Activated T-cell treated with anti-CD3 and anti-CD28 coated beads, Interleukin-2, amount 50 U/mL, for 1 hour (primary cell): ENCODE measurements at places on chromosomes 7 and 10.

- no peak for DNase-seq
Measured at GRCh38 chr7:87028636-87029035, 30.8 kb downstream of the ELAPOR2 start.

DNA sequence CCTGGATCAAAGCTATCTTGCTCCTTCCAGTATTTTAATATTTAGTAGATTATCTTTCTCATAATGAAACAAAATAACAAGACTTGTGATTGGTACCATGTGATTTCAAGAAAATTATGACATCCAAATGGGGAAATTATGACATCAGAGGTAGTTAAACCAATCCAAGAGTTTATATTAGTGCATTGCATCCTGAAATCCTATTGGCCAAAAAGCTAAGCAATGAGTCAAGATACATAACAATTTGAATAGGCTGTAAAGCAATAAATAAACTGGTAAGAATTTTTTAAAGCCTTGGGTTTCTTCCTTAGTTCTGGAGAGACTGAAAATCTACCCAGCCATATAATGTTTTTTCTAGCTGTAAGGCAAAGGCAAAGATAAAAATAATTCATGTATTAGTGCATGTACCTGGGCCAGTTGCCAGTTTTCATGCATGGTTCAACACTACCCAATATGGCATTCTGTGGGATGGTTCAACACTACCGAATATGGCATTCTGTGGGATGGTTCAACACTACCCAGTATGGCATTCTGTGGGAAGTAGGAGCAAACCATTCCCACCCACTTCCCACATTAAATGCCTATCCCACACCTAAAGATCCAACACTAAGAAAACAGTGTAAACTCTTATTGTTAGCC is at the start of gene RNF148:
TSS of gene RNF148 (minus strand) at position 51 of the 639 bp plus-strand sequence. CDS start 172 bp downstream, outside the sequence.
- DNase-seq = no peak

GRCh38 chr10:129090618-129091366 is 376.2 kb upstream of the MGMT start:
- DNase-seq = no peak

DNA sequence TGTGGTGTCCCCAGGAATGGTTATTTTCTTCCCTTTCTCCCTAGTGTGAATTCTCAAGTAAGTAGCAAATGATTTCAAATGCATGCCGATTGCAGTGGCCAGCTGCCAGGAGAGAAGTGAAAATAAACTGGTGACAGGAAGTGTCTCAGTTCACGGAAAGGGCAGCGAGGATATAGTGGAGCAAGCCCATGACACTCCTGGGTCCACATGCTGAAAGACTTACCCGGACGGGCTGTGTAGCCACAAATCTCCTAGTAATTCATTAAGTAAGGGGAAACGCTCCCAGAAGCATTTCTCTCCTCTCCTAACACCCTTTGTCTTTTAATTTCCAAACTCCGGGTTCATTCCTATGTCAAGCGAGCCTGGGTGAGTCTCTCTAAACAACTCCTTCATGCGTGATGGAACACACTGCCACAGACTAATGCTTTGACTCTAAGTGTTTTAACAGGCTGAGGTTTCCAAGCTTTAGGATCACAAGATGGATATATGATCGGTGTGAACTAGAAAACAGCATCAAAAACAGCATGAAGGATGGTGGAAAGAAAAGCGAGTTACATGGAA is 125.6 kb downstream of the CYP26A1 start:
- no peak for DNase-seq

GRCh38 chr7:64618785-64619456 is 47.0 kb upstream of the ZNF107 start:
- no peak for DNase-seq

DNA sequence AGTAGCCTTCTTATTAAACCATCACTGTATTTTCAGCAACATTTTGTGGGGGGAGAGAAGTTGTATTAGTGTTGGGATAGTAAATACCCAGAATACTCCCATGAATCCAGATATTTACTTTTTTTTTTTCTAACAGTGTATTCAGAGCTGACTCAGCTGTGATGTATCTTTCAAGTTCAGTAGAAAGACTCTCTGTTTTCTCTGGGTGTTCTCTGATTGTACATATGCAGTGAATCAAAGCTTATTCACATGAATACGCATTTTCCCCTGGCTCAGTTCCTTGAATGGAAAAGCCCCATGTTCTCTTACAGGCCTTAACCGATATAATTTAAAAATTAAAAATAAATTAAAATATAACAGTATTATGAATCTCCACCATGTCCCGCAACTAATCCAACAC is 1.3 kb downstream of the TFPI2 start:
- no peak for DNase-seq

DNA sequence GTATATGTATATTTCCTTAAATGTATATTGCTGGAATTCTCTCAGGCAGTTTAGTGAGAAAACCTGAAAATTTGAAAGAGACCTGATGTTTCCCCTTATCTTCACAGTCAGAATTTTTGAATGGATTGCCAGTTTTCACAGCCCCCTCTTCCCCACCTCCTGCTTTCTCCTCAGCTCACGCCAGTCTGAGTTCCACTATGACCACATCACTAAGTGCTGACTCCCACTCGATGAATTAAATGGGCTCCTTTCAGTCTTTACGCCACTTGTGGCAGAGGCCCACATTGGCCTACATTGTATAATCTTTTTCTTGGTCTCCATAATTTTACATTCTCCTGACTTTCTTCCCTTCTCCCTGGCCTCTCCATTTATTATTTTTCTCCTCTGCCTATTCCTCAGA is 3.1 kb upstream of the CLEC5A start:
- no peak for DNase-seq

GRCh38 chr7:130884437-130885417 is 150.7 kb upstream of the KLF14 start:
- no peak for DNase-seq

- no peak for DNase-seq
Measured at GRCh38 chr10:33414841-33415240, 80.4 kb upstream of the NRP1 start.

DNA sequence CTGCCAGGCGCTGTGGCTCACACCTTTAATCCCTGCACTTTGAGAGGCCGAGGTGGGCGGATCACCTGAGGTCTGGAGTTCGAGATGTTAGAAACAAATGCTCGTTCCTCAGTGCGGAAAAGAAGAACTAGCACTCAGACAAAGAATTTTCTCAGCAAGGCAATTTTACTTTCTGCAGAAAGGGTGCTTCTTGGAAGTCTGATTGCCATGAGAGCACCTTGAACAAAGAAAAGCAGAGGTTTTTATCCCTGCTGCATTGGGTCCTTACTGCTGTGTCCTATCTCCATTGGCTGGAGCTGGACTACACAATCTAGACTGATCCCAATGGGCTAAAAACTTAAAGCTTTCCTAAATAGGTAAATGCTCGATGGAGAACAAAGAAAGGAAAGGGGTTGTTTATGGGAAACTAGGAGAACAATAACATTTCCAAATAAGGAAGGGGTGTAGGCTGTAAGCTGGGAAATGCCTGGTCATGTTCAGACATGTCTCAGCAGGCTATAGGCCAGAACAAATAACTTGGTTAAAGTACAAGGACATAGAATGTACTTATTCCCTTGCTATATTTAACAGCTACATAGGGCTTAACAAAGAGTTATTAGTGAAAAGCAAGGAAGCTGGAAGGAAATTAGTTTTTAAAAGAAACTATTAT is 26.1 kb upstream of the ACTR3B start:
- DNase-seq = no peak

GRCh38 chr10:33550811-33551210 is 216.3 kb upstream of the NRP1 start:
- DNase-seq = no peak

- DNase-seq = no peak
Measured at GRCh38 chr7:2040893-2041270, 191.9 kb downstream of the MAD1L1 start.

- no peak for DNase-seq
Measured at GRCh38 chr7:95205665-95206225, 118.6 kb downstream of the PON1 start.

GRCh38 chr10:604716-605631 is 84.5 kb downstream of the DIP2C start:
- DNase-seq = no peak

- DNase-seq = no peak
Measured at GRCh38 chr7:145398758-145399157, 562.9 kb upstream of the TPK1 start.

DNA sequence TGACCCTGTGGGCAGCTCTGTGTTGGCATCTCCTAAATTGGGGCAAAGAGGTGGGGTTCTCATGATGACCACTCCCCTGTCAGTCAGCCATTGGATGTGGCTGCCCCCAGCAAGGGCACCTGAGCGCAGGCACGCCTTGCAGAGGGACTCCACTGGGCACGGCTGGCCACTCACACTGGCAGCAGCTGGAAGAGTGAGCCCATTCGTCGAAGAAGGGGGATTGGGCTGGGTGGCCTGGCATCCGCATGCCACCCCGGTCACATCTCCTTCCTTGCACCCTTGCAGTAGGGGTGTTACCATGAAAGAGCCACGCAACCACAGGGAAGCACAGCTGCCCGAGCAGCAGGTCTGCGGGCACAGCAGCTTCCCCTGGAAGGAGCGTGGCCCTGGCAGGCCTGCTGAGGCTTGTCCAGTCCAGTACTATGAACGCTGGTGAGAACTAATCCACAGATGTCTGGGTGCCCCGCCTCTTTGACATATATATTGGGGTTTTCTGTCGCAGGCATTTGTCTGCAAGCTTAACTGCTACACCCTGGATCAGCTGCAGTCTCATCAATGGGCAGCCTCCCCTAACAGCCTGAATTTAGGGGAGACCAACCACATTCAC is 25.7 kb upstream of the GRB10 start:
- no peak for DNase-seq

DNA sequence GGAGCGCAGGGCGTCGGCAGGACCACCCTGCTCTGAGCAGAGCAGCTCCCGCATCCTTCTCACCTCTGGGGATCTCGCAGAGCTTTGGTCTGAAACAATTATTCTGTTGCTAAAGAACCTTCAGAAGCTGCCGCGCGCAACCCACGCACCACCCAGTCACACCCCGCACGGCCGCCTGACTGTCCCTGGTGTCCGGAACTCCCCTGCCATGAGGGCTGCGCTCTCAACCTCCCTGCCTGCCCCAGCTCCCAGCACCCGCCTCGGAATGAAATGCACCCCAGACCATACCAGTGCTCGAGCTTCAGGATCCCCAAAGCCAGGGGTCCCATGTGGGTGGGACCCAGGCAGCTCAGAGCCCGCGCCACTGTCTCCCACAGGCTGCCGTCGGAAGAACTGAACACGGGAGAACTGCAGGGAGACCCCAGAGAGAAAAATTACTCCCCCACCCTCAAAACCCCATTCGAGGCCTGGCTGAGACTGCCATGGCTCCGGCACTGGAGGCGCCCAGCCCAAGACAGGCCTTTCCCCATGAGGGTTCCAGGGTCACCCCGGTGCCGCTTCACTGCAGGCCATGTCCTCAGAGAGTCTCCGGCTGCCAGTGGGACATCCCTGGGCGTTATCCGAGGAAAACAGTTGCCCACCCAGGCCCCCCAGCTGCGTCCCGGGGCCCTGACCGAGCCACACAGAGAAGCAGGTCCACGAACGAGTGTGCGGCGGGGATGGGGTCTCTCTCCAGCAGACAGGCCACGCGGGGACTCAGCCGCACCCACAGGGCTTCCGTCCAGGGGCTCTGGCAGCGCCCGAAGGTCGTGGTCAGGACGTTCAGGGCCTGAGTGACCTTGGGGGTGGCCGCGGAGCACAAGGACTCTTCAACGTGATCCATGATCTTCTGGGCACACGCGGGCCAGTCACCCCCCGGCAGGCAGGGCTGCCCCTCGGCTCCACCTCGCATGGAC is 12.1 kb downstream of the BRAT1 start:
- no peak for DNase-seq

DNA sequence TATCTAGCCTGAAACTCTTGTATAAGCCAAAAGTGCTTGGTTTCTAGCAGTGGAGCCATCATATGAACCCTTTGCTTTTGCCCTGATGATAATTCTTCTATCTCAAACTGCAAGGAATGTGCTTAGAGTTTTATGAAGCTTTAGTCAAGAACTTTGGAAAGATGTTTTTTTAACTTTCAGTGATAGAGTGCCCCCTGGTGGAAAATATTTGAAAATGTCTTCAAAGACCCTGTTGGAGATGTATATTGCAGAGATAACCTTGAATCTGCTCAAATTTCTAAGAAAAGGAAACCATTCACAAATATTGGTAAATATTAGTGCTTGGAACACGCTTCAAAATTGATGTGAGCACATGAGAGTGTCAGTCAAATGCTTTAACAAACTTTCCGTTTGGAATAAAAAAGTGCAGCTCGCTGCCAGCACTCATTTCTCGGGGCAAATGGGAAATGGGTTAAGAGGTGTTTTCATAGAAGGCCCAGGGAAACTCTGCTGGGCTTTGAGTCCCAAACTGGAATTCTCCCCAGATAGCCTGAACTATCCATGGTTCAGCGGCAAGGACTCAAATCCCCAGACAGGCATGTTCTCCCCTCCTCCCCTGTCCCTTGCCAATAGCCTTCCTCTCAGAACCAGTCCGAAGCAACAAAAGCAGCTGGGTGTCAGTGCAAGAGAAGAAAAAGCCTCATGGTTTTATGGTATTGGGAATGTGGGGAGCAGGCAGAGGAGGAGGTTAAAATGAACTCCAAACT is 129.3 kb downstream of the MYOF start:
- no peak for DNase-seq

DNA sequence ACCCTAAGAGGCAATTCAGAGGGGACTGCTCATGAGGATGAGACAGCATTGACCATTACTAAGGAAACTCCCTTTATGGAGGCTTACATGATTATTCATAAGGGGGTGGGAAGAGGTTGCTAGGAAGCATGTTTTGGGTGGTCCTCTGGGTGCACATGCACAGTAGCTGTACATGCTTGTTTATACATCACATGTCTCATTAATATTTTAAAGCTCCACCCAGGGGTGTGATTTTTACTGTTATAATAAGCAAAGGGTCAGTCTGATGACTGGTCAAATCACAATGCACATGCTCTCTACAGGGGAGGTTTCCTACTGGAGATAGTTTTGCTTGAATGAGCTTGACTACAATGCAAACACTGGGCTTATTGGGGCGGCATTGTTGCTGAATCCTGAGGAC is 23.8 kb upstream of the PPP1R9A start:
- DNase-seq = no peak

- no peak for DNase-seq
Measured at GRCh38 chr10:87961314-87961713, 97.9 kb downstream of the PTEN start.
